ENCODE measurements at places on chromosomes 7 and 10. TPM values are rescaled to one million over a fixed set of nuclear protein-coding genes. Genes with fewer than 3 reads are reported as not detected.

PAOX gene
- total RNA-seq, result 6.5 TPM

GJD4 gene
- total RNA-seq, result not detected

DNA sequence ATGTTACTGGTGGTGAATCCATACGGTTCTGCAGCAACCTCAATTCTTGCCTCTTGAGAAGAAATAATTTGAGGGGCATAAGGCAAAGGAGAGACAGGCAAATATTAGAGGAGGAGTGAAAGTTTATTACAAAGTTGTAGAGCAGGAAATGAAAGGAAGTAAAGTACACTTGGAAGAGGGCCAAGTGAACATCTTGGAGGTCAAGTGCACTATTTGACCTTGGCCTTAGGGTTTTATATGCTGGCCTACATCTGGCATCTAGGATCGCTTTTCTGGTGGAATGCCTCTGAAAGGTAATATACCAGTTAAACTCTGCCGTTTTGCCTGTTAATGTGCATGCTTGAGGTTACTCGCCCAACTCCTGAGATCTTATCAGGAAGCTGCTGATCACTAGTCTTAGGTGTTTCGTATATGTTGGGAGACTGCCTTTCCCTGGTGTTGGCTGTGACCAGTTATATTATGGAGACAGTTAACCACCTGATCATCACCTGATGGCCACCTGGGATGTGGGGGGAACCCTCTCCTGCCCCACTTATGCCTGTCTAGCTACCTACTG is 66.1 kb upstream of the CYP2C18 start:
- no peak for DNase-seq
- H3K27ac ChIP-seq, result no peak overlapping the region
- H3K4me3 ChIP-seq, result no peak overlapping the region
- peaks cover 2% of the 10 kb centered on the region for H3K4me1 ChIP-seq

DNA sequence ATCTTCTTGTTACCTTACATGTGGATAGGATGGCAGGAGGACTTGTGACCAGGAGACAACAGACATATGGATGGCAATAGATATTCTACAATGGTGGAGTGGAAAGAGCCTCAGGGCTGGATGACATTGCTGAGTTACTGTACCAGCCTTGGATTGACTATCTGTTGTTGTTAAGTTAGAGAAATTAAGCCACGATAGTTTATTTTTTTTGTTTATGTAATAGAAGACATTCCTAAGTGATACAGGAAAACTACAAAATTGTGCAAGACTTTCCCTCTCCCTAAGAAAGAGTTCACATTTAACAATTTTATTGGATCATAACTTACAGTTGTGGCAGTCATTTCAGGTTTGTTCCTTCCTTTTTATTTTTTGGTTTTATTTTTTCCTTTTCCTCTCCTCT is 230.7 kb upstream of the CACNA2D1 start:
- H3K27ac ChIP-seq, result no peak overlapping the region
- no peaks in the 10 kb centered on the region for H3K27me3 ChIP-seq
- H3K4me3 ChIP-seq, result no peak overlapping the region
- H3K36me3 ChIP-seq, result peaks cover 11% of the 10 kb centered on the region
- no peak for DNase-seq

GRCh38 chr7:70744492-70744891 is 387.5 kb upstream of the GALNT17 start:
- H3K36me3 ChIP-seq, result no peaks in the 10 kb centered on the region
- peaks cover 6% of the 10 kb centered on the region for H3K4me1 ChIP-seq
- H3K27ac ChIP-seq, result no peak overlapping the region
- no peak overlapping the region for H3K4me3 ChIP-seq
- no peak for DNase-seq
- no peaks in the 10 kb centered on the region for H3K27me3 ChIP-seq
